Stimulated activated CD8-positive, alpha-beta memory T cell treated with anti-CD3 and anti-CD28 coated beads, Interleukin-12 subunit alpha, Interleukin-12 subunit beta, amount 100 ng/mL, for 4 hours (primary cell): ENCODE measurements at places on chromosomes 5 and 9.

- DNase-seq = no peak
These were observed 209.8 kb upstream of the ZNF462 start for GRCh38 chr9:106653213-106653612.

- no peak for DNase-seq
These were observed 868.7 kb upstream of the CDH9 start for GRCh38 chr5:27906931-27907601.

GRCh38 chr9:134935056-134935640 lies 17.4 kb upstream of the FCN1 start:
- no peak for DNase-seq

DNA sequence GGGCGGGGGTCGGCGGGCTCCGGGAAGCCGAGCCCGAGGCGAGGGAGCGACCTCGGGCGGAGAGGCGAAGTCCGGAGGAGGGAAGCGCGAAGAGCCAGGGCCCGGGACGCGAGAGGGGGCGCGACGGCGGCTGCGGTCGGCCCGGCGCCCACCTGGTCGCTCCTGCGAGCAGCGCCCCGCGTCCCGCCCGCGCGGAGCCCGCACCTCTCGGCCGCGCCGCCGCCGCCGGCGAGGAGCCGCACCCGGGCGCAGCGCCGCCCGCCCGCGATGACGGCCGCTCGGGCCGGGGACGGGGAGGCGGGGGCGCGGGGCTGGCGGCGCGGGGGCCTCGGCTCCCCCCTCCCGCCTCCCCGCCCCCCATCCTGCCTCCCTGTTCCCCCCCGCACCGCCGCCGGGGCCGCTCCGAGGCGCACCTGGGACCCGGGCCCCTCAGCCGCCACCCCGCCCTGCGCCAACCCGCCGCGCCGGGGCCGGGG lies 2.6 kb downstream of the NR5A1 start:
- no peak for DNase-seq

DNA sequence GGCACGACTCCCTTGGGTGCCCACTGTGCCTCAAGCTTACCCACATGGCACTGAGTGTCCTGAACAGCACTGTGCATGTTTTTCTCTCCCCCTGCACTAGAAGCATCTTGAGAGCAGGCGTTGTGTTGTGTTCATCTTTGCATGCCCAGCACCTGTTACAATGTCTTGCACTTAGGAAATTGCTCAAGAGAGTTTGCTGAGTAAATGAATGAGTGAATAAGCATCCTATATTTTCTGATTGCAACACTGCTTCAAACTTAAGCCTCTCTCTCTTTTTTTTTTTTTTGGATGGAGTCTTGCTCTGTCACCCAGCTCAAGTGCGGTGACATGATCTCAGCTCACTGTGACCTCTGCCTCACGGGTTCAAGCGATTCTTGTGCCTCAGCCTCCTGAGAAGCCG lies 94.5 kb downstream of the LMNB1 start:
- no peak for DNase-seq

- DNase-seq = no peak
These were observed 233.4 kb upstream of the ITGA1 start for GRCh38 chr5:52554293-52554692.

GRCh38 chr5:149940941-149941644 lies 3.5 kb downstream of the PDE6A start:
- no peak for DNase-seq

- DNase-seq = no peak
These were observed 258.9 kb downstream of the FAM114A2 start for GRCh38 chr5:153779836-153780235.

- no peak for DNase-seq
These were observed 177.4 kb downstream of the NSG2 start for GRCh38 chr5:174222891-174223290.
